Aortic smooth muscle cell (primary cell): ENCODE measurements at places on chromosomes 4 and X. TPM values are rescaled to one million over a fixed set of nuclear protein-coding genes. Genes with fewer than 3 reads are reported as not detected.

OCRL gene
- 19.6 and 21.1 TPM in 2 replicates for total RNA-seq

TKTL1 gene
- not detected in 2 replicates for total RNA-seq

IL21 gene
- total RNA-seq = not detected in 2 replicates

NPY2R gene
- 117 and 139 TPM in 2 replicates for total RNA-seq

BMX gene
- total RNA-seq = 2.6 and 4.6 TPM in 2 replicates

CCKAR gene
- 0.13 TPM in 1 of 2 replicates, not detected in the other for total RNA-seq

DCLK2 gene
- 3.6 and 3.8 TPM in 2 replicates for total RNA-seq

CD38 gene
- under 0.01 TPM in 2 replicates for total RNA-seq

PHEX gene
- 0.66 and 1.5 TPM in 2 replicates for total RNA-seq

H2BW2 gene
- total RNA-seq = not detected in 2 replicates

TENM3 gene
- 0.13 and 0.19 TPM in 2 replicates for total RNA-seq

STK32B gene
- total RNA-seq = 4.1 and 4.6 TPM in 2 replicates

IBSP gene
- not detected in 2 replicates for total RNA-seq

FREM3 gene
- total RNA-seq = 0.40 and 0.44 TPM in 2 replicates

MMGT1 gene
- total RNA-seq = 8.1 and 11.3 TPM in 2 replicates

FNIP2 gene
- total RNA-seq = 47.7 and 91.2 TPM in 2 replicates

FAT1 gene
- total RNA-seq = 207 and 274 TPM in 2 replicates

FAM53A gene
- total RNA-seq = 1.3 and 1.8 TPM in 2 replicates

IGBP1 gene
- 63.0 and 67.0 TPM in 2 replicates for total RNA-seq

NRK gene
- 0.13 and 1.2 TPM in 2 replicates for total RNA-seq

CXCL3 gene
- total RNA-seq = 0.26 TPM in 1 of 2 replicates, not detected in the other

SOWAHD gene
- 0.13 TPM in 1 of 2 replicates, not detected in the other for total RNA-seq

METTL14 gene
- total RNA-seq = 16.5 and 21.3 TPM in 2 replicates

HSPA4L gene
- 6.5 and 7.0 TPM in 2 replicates for total RNA-seq

IRS4 gene
- total RNA-seq = not detected in 2 replicates

TMEM144 gene
- total RNA-seq = 3.7 and 4.4 TPM in 2 replicates

SORCS2 gene
- under 0.01 and 0.40 TPM in 2 replicates for total RNA-seq

ZNF718 gene
- total RNA-seq = 3.0 and 5.5 TPM in 2 replicates

GAGE12F gene
- total RNA-seq = not detected in 2 replicates

CCSER1 gene
- under 0.01 and 0.13 TPM in 2 replicates for total RNA-seq

ZNF674 gene
- 4.0 and 4.2 TPM in 2 replicates for total RNA-seq

DCAF4L1 gene
- 0.06 and 0.13 TPM in 2 replicates for total RNA-seq

MAGEB2 gene
- total RNA-seq = not detected in 2 replicates

CXCL1 gene
- 1.3 and 4.5 TPM in 2 replicates for total RNA-seq

RASSF6 gene
- total RNA-seq = 0.13 TPM in 1 of 2 replicates, not detected in the other

KIAA0232 gene
- 19.9 and 21.0 TPM in 2 replicates for total RNA-seq

FGFBP1 gene
- total RNA-seq = not detected in 2 replicates

KIAA1210 gene
- not detected in 2 replicates for total RNA-seq

FGFRL1 gene
- total RNA-seq = 15.7 and 19.6 TPM in 2 replicates

MAGEA2 gene
- total RNA-seq = not detected in 2 replicates

ODAPH gene
- total RNA-seq = not detected in 2 replicates

PNMA6A gene
- total RNA-seq = 0.53 and 0.62 TPM in 2 replicates

BEND2 gene
- not detected in 2 replicates for total RNA-seq

VEGFC gene
- total RNA-seq = 42.1 and 44.5 TPM in 2 replicates

DMRTC1 gene
- total RNA-seq = not detected in 2 replicates

ZNF711 gene
- 0.13 and 0.19 TPM in 2 replicates for total RNA-seq

OCIAD1 gene
- 83.9 and 99.4 TPM in 2 replicates for total RNA-seq

MAGEB6B gene
- total RNA-seq = not detected in 2 replicates

STS gene
- total RNA-seq = 9.7 and 10.7 TPM in 2 replicates

SORBS2 gene
- 3.4 and 6.1 TPM in 2 replicates for total RNA-seq

CASP3 gene
- total RNA-seq = 34.3 and 51.9 TPM in 2 replicates

NXT2 gene
- 9.6 and 13.0 TPM in 2 replicates for total RNA-seq

POF1B gene
- not detected in 2 replicates for total RNA-seq

SASH3 gene
- total RNA-seq = not detected in 2 replicates

SATL1 gene
- not detected in 2 replicates for total RNA-seq

BMPR1B gene
- 2.2 and 5.5 TPM in 2 replicates for total RNA-seq

HAND2 gene
- 37.4 and 48.7 TPM in 2 replicates for total RNA-seq

STARD8 gene
- 3.2 and 3.3 TPM in 2 replicates for total RNA-seq

TMEM31 gene
- total RNA-seq = not detected in 2 replicates
